NCI-H146 (cell line): ENCODE measurements at places on chromosomes 16 and 17.

DNA sequence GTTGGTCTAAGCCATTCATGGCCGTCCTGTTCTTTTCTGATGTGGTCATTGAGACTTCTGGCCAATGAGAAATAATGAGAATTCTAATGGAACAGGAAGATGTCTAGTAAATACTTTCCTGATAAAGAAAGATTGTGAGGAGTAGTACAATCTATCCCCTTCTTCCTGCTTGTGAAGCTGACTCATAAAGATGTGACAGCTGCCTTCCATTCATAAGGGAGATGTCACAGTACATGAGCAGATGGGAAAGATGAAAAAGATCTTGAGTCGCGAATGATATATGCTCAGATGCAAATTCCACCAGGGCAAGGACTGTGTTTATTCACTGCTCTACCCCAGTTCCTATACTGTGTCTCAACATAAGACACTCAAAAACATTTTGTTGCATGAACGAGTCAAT is 111.7 kb upstream of the FOXF1 start:
- no peak for DNase-seq

DNA sequence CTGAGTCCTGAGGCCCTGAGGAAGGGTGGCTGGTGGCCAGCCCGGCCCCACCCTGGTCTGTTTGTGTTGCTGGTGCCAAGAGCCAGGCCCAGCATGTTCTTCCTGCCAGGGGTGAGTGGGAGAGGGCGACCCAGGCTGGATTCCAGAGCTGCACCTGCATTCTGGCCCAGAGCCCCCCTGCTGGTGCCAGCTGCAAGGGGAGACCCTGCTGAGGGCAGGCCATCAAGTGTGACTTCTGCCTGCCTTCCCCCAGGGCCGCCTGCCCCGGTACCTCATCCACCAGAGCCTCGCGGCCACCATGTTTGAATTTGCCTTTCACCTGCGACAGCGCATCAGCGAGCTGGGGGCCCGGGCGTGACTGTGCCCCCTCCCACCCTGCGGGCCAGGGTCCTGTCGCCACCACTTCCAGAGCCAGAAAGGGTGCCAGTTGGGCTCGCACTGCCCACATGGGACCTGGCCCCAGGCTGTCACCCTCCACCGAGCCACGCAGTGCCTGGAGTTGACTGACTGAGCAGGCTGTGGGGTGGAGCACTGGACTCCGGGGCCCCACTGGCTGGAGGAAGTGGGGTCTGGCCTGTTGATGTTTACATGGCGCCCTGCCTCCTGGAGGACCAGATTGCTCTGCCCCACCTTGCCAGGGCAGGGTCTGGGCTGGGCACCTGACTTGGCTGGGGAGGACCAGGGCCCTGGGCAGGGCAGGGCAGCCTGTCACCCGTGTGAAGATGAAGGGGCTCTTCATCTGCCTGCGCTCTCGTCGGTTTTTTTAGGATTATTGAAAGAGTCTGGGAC is 2.4 kb upstream of the TCAP start:
- peak; percentile 9 for DNase-seq

GRCh38 chr17:59093702-59094231 is 12.9 kb downstream of the TRIM37 start:
- no peak for DNase-seq

GRCh38 chr17:50502301-50502990 is 5.8 kb upstream of the MYCBPAP start:
- DNase-seq: no peak

- no peak for DNase-seq
Measured at GRCh38 chr16:69306031-69306430, 5.1 kb upstream of the VPS4A start.

- no peak for DNase-seq
Measured at GRCh38 chr16:74767749-74768148, 6.9 kb downstream of the FA2H start.

DNA sequence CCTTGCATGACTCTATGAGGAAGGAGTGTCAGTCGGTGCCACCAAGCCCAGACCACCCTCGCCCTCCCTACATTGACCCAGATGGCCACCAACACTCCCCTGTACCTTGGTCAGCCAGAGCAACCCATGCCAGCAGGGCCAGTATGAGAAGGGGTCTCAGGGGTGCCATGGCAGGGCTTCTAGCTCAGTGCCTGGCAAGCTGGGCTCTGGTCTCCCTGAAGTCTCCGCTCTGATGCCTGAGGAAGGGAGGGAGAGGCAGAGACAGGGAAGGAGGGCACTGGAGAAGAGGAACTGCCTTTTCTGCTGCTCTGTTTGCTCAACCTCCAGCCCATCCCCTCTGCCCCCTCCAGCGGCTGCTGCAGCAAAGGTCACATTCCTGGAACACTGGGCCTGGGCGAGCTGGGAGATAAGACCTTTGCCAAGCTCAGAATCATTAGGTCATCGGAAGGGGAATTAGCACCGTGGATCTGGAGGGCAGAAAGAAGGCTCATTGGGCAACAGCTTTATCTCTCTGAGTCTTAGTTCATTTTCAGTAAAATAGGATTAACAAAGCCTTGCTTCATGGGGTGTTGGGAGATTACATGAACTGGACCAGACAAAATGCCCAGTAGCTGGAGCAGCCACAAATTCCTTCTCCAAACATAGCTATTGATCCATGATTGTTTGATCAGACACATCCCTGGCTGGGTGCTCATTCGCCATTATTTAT is at the start of gene VTN:
Gene VTN (minus strand): TSS at position 273 of the 709 bp plus-strand sequence. CDS start 104 bp downstream, at position 169.
- DNase-seq: peak; percentile 78

GRCh38 chr17:29579866-29580771 is 9.3 kb downstream of the GIT1 start:
- peak; percentile 62 for DNase-seq

DNA sequence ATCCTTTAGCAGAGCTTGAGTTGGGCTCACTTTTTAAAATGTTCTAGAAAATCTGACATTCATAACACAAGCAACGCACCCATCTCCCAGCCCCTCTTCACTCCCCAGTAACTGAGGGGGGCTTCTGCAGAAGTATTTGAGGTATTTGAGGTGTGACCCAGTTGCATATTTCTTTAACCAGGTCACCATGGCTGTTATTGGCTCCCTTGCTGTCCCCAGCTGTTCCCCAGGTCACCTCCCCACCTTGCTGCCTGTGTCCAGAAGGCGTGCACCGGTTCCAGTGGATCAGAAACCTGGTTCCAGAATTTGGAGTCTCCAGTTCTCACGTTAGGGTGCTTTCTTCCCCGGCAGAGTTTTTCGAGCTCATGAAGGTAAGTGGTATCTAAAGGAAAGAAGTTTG is 13.8 kb downstream of the PGS1 start:
- DNase-seq: no peak

DNA sequence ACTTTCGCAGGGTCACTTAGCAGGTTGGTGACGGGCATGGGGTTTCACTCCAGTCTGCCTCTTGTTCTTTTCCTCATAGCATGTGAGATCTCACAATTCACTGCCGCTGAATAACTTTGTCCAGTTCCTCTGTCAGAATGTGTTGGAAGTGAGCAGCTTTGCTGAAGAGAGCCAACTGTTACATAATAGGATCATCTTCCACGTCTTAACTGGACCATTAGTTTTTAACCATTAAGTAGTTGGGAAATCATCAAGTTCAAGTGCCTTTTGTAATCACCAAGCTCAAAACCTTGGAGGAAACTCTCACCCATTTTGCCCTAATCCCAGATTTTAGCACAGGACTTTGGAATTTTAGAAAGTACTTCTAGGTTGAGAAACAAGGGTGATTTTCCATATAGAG is 290.6 kb downstream of the WWOX start:
- DNase-seq: no peak

DNA sequence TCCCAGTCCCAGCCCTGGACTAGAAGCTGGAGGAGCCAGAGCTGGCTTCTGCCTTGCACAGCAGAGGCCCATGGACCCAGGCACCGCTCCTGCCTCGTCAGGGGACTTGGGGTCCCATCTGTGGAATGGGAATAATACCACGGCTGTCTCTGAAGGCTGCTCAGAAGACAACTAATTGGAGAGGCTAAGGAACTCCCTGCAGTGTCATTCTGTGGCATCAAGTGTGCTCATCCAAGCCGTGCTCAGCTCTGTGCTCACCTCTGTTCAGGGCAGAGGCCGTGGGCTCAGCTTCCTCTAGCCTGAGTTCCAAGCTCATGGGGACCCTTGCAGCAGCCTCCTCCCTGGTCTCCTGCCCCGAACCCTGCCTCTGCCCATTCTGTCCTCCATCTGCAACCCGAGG is 31.8 kb downstream of the BEAN1 start:
- no peak for DNase-seq

GRCh38 chr16:3121851-3122467 is 9.6 kb downstream of the ZNF205 start:
- DNase-seq: no peak

DNA sequence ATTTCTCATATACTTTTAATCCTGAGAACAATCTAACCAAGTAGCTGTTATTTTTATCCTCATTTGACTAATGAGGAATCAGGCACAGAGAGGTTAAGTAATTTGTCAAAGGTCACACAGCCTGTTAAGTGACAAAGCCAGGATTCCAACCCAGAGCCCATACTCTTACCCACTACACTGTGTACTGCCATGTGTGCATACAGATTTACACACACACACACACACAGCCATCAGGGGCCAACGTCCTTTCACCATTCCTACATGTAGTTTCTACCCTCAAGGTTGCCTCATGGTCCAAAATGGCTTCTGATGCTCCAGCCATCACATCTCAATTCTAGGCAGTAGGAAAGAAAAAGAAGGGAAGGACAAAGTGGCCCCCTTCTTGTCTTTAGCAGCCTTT is 22.1 kb downstream of the TMEM186 start:
- no peak for DNase-seq

DNA sequence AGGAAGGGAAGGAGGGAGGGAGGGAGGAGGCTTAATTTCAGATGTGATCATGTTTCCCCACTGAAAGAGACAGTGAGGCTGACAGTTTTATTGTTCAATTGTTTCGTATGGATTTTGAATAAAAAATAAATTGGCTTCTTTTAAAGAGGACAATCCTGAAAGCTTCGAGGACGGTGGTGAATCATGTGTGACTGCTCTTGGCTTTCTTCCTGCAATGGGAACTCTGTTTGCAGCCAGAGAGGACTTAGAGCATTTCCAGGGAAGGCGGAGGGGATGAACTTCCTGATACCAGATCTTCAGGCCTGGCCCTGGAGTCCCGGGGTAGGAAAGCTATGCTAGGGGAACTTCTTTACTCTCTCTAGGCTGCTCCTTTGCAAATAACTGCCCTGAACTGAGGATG is 72.8 kb upstream of the C16orf82 start:
- DNase-seq: no peak
